GM04504 (cell line): ENCODE measurements at places on chromosomes 7 and 10.

- peak; percentile 47 for DNase-seq
These were observed 11.9 kb upstream of the SFR1 start for GRCh38 chr10:104109908-104110662.

DNA sequence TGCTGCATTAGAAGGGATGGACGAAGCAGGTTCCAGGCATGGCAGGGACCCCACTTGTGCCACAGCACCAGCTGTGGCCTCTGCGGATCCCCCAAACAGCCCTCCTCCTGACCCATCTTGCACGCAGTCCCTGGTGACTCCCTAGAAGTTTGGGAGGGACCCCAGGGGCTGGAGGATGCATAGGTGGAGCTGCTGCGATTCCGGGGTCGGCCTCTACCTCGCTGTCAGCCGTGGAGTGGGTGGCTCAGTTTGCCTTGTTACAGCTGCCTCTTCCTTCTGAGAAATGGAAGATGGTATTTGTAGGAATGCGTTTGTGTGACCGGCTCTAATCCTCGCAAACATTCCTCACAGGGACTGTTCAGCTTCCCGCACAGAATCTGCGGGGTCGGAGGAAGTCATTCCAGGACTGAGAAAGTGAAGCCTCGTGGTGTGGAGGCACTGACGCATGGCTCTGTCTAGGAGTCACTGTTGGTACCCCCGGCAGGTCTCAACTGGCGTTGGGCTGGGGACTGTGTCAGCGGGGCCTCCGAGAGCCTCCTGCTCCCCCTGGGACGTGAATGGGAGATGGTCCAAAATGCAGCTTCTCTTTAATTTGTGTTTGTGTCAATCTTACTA lies 17.5 kb downstream of the PWWP2B start:
- no peak for DNase-seq

GRCh38 chr7:4815609-4816418 lies 40.4 kb downstream of the AP5Z1 start:
- DNase-seq = no peak

- no peak for DNase-seq
These were observed 351.8 kb upstream of the SEMA3A start for GRCh38 chr7:84546403-84546802.
